ENCODE measurements at places on chromosomes 1 and 21.

- no peak for DNase-seq
These were observed 24.6 kb upstream of the CASQ2 start for GRCh38 chr1:115793162-115793561.

DNA sequence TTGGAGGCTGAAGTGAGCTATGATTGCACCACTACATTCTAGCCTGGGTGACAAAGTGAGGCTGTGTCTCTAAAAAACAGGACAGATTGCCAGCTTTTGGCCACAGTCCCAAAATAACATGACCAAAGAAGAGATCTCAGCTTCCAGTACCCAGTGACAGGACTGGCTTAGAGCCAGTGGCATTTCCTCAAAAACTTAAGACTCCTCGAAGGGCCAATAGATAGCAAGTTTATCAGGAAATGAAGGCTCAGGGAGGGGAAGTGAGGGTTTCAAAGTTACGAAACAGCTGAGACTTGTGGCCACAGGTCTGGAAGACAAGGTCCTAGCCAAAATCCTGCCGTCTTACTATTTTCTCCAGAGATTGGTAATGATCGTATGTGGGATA, 6.3 kb upstream of the TMEM39B start:
- no peak for DNase-seq

DNA sequence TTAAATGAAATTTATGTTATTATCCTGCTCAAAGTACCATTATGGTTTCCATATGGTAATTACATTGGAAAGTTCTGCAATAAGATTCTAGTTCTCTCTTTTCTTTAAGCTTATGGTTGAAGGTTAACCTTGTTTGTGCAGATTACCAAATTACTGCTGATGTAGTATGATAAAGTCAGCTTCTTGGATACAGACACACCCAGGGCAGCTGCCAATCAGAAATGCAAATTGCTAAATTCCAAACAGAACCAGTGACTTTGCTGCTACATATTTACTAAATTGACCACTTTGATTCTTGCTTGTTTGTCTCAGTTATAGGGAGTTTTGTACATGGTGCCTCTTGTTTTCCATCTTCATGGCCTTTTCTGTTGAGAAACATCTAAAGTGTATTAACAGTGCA, 26.5 kb downstream of the GNAT2 start:
- DNase-seq: no peak

GRCh38 chr1:88736633-88737248, 52.7 kb downstream of the PKN2 start:
- peak; percentile 84 for DNase-seq

- no peak for DNase-seq
These were observed 41.1 kb downstream of the TRIT1 start for GRCh38 chr1:39842030-39842678.

- DNase-seq: no peak
These were observed 81.6 kb upstream of the LRRC8D start for GRCh38 chr1:89739013-89739843.

- DNase-seq: no peak
These were observed 12.9 kb downstream of the DNAJC11 start for GRCh38 chr1:6688757-6689156.

GRCh38 chr1:163307479-163308171, 14.1 kb upstream of the NUF2 start:
- no peak for DNase-seq

DNA sequence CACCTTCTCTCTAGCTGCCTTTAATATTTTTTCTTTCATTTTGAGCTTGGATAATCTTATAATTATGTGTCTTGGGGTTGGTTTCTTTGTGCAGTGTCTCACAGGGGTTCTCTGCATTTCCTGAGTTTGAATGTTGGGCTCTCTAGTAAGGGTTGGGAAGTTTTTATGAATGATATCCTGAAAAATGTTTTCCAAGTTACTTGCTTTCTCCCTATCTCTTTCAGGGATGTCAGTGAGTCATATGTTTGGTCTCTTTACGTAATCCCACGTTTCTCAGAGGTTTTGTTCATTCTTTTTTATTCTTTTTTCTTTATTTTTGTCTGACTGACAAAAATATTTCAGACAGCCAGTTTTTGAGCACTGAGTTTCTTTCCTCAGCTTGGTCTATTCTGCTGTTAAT, 55.4 kb upstream of the CCDC190 start:
- DNase-seq: no peak

- no peak for DNase-seq
These were observed 74.9 kb upstream of the TMPRSS2 start for GRCh38 chr21:41582866-41583265.

DNA sequence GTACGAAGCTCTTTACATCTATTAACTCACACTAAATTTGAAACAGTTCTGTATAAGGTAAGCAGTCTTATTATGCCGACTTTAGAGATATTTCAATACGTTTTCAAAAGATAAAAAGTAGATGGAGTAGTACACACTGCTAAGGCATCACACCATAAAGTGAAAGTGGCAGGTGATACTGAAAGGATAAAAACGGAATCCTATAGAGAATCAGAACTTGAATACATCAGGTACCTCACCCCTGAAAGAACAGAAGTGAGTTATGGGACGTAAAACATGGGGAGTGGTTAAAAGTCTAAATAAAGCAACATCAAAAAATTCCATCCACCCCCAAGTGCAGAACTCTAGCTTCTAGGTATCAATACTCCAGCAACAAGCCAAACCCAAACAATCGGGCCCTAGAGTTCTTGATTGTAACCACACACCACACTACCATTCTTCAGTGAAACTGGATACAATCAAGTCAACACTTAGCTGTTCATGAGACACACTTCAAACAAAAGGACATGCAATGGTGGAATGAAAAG, 142.6 kb downstream of the SMYD3 start:
- DNase-seq: no peak

GRCh38 chr1:94094469-94095111, 26.4 kb downstream of the ABCA4 start:
- peak; percentile 74 for DNase-seq

GRCh38 chr1:179926850-179927205, 27.8 kb upstream of the CEP350 start:
- DNase-seq: no peak

DNA sequence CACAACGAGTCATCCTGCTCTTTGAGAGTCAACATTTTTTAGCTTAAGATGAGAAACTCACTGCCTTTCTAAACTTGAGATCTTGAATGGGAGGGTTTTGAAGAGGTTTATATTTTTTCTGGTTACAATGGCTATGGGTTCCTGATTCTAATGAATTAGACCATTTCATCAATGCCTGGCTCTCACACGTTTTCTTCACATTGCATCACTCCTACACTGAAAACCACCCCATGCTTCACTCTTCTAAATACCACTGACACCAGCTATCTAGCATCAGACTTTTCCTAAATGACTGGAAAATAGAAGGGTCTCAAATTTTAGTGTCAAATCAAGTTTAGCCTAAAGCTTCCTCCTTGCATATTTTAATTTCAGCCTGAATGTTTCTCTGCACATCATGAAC, 606.1 kb upstream of the USP24 start:
- no peak for DNase-seq

DNA sequence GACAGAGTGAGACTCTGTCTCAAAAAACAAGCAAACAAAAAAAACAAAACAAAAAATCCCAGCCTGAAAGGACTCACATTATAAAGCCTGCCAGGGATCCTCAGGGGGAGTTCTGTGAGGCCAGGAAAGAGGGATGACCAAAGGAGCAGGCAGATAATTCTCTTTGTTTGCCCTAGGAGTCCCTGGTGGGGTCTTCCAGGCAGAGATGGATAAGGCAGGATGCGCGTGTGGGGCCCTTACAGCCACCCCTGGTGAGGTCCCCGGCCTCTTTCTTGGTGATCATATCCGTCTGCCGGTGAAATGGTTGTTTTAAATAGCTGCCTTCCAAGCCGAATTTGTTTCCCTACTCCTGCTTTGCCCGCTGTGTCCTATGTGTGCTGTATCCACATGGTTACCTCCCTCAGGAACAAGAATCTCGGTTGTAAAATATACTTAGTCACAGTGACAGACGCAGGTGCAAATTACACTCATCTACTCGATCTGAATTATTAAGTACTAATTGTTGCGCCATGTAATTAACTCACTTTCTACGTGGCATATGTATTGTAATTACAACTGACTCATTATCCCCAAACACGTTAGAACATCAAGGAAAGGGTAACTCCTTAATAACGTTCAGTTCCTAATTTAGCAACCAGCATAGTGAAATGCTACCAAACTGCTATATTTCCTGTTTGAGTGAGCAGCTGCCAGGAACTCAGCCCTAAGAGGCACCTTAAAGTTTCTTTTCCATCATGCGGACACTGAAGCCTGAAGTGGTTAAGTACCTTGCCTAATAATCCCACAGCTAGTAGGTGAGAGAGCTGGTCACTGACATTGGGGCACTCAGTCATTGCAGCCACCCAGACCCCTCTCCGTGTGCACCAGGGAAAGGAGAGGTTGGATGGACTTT, 106.4 kb downstream of the ZSCAN20 start:
- DNase-seq: no peak

- DNase-seq: no peak
These were observed 2.2 kb downstream of the KIRREL1 start for GRCh38 chr1:157995583-157996169.

DNA sequence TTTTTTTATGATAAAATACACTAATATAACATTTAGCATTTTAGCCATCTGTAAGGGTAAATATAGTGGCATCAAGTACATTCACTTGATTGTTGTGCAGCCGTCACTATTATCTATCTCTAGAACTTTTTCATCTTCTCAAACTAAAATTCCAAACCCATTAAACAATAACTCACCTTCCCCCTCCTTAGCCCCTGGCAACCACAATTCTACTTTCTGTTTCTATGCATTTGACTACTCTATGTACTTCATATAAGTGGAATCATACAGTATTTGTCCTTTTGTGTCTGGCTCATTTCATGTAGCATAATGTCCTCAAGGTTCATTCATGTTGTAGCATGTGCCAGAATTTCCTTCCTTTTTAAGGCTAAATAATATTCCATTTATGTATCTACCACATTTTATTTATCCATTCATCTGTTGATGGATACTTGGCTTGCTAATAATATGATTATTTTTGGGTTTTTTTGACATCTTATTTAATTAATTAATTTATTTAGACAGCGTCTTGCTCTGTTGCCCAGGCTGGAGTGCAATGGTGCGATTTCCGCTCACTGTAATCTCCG, 69.6 kb upstream of the MACF1 start:
- no peak for DNase-seq

- no peak for DNase-seq
These were observed 103.7 kb upstream of the DPT start for GRCh38 chr1:168832661-168833060.

- DNase-seq: no peak
These were observed 10.6 kb upstream of the TAS1R2 start for GRCh38 chr1:18869847-18870594.

- no peak for DNase-seq
These were observed 7.6 kb downstream of the SLC25A24 start for GRCh38 chr1:108192581-108192980.

DNA sequence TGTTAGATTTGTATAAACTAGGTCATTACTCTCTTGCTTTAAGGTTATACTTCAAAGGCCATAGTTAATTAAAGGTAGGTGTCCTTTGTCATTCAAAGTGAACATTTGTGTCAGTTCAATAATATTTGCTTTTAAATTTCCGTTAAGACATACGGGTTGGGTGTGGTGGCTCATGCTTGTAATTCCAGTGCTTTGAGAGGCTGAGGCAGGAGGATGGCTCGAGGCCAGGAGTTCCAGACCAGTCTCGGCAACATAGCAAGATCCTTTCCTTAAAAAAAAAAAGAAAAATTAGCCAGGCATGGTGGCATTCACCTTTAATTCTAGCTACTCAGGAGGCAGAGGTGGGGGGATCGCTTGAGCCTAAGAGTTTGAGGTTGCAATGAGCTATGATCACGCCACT, 80.4 kb downstream of the KIF26B start:
- peak; percentile 35 for DNase-seq

DNA sequence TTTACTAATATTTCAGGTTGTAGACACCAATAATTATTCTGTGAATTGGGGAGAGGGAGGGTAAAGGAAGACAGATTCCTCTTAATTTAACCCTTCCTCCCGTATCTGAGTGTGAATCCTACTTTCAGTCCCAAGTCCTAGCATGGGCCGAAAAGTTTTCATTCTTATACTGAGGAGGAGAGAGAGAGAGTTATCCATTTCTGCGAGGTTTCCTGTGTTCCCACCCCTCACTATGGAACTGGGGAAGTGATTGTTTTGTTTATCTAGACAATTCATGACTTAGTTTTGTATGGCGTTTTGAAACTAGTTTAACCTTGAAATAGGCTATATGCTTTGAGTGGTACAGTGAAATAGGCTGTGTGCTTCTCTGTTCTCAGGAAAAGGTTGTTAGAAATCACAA, 134.0 kb upstream of the DPYD start:
- DNase-seq: no peak

- no peak for DNase-seq
These were observed 2.7 kb upstream of the CFAP141 start for GRCh38 chr1:154208677-154209388.

DNA sequence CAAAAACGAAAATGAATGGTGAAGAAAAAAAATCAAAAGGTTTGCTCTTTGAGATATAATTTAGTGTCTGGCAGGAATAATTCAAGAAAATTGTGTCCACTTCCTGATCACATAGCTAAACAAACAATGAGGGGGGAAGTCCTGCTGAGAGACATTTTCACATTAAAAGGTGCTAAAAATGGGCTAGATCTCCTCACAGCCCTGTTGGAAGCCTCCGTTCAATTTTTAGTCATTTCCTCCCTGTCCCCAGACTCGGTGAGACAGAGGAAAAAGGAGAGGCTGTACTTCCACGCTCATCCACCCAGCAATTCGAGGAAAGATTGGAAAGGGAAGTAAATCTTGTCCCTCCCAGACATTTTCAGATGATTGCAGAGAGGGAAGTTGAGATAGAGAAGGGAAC, 103.7 kb downstream of the BARHL2 start:
- no peak for DNase-seq

DNA sequence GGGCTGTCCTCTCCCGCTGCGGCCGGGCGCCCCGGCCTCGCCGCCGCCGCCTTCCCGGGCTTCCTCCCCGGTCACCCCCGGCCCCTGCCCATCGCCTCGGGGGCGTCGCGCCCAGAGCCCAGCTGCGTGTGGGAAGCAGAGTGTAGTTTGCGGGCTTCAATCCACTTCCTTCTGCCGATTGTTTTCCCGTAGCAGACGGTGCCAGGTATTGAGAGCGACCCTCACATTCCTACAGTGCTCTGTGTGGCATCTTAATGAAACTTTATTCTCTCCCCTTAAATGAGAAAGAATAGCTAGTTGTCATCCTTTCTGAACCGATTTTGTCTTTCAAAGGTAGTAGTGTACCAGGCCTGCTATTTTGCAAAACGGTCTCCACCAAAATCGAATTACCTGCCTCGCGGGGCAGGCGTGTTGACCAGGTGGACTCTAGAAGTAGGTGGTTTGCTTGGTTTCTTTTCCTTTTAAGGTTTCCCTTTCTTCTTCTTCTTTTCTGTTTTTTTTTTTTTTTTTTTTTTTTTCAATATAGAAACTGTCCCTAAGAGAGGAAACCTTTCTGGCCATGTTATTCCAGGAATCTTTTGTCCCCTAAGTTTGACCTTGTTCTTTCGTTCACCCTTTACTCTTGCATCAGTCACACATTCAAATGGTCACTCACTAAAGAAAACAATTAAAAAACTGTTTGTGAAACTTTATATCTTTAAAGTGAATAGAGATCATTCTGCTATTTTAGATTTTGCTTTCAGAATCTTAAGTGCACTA, 881 bp downstream of the USP25 start:
- no peak for DNase-seq

- no peak for DNase-seq
These were observed 1.1 kb downstream of the IGFN1 start for GRCh38 chr1:201191653-201192260.

- DNase-seq: peak; percentile 20
These were observed 65.2 kb upstream of the ABCG1 start for GRCh38 chr21:42153746-42154145.

GRCh38 chr1:41333146-41333784, 28.0 kb upstream of the FOXO6 start:
- peak; percentile 22 for DNase-seq

Data from endodermal cell (in vitro differentiated cells).